Hypothalamus (tissue), 51 donors: ENCODE measurements at places on chromosomes 3 and 15.

GRCh38 chr15:43193710-43194109 is 8.5 kb downstream of the CCNDBP1 start:
- no peak for DNase-seq

GRCh38 chr3:30282154-30282696 is 324.2 kb upstream of the TGFBR2 start:
- DNase-seq = no peak

GRCh38 chr3:195302431-195302830 is 31.5 kb upstream of the XXYLT1 start:
- no peak for DNase-seq

DNA sequence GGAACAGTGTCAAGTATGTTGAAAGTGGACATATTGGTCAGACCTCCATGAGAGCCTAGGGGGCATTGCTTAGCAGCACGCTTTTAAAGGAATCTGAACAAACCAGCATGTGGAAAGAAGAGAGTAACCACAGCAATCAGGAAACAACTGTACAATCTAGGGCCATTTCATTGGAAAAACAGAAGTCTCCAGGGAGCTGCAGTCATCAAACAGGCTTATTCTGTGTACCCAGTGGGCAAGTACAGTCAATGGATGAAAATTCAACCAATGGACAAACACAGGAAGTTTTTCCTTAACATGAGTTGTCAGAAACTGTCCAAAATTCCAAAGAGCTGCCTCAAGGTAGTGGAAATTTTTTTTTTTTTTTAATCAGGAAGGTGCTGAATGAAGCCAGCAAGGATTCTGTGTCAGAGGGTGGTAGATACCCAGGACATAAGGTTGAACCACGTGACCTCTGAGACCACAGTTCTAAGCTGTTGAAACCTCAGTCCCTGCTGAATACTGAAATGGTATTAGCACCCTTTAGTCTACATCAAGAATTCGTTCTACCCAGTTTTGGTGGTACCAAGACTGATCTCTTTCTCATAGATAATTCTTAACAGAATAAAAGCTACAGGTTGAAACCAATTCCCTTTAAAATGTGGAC is 4.4 kb upstream of the DLG1 start:
- no peak for DNase-seq

GRCh38 chr3:8757551-8758518 is 11.6 kb downstream of the OXTR start:
- DNase-seq = no peak

GRCh38 chr3:143375698-143376097 is 256.1 kb downstream of the CHST2 start:
- no peak for DNase-seq

- no peak for DNase-seq
These were observed 12.3 kb downstream of the ABTB1 start for GRCh38 chr3:127684871-127685707.

- DNase-seq = no peak
These were observed 202.3 kb upstream of the STAC start for GRCh38 chr3:36178018-36178417.

- DNase-seq = no peak
These were observed 16.1 kb upstream of the GHSR start for GRCh38 chr3:172464306-172464705.

GRCh38 chr3:55873523-55874254 is 386.6 kb upstream of the WNT5A start:
- no peak for DNase-seq

GRCh38 chr3:111571907-111572460 is 23.2 kb downstream of the ZBED2 start:
- DNase-seq = no peak

DNA sequence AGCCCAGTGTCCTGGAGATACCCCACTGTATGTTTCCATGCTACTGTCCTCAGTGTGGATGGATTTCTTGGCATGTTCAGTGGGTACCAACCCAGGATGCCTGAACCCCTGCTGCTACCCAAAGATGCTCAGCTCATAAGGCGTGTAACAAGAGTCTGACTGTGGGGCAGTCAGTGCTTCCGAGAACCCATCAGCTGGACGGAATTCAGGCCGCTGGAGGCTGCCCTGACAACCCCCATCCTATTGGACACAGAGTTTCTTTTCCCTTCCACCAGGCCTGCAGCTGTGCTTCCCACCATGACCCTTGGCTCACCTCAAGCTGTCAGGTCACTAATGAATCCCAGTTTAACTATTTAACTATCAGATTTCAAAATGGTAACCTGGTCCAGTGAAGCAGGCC is 224.1 kb upstream of the FEZF2 start:
- no peak for DNase-seq

GRCh38 chr3:98874602-98875249 is 26.8 kb downstream of the DCBLD2 start:
- DNase-seq = no peak

DNA sequence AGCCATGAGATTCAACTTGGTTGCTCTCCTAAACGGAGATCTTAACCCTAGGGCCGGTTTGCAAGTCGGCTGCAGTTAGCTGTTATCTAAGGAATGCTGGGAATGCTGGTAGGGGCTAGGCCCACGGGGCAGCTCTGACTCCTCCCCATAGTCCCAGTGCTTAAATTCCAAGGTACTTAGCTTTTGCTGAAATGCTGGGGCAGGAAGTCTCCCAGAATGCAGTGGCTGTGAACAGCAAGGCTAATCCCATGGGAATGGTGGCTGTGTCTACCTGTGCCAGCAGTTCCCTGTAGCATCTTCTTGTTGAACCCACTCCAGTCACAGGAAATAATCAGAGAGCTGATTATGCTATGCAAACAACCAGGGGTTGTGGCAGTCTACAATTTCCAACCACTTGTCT is 102.5 kb upstream of the TJP1 start:
- DNase-seq = no peak

- no peak for DNase-seq
These were observed 27.6 kb upstream of the MYO1E start for GRCh38 chr15:59400103-59400813.

DNA sequence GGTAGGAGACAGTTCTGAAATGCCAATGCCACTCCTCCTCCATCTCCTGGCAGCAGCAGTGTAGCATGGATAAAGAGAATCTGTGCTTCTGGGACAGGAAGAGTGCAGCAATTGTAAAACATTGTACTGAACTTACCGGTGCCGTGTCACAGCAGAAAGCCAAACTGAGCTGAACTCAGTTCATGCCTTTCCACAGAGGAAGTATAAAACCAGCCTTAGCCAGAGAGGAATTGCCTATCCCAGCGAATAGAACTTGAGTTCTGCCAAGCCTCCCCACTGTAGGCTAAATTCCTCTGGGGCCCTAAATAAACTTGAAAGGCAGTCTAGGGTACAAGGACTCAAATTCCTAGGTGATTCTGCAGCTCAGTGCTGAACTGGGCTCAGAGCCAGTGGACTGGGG is 148.8 kb downstream of the SLC9A9 start:
- DNase-seq = no peak

DNA sequence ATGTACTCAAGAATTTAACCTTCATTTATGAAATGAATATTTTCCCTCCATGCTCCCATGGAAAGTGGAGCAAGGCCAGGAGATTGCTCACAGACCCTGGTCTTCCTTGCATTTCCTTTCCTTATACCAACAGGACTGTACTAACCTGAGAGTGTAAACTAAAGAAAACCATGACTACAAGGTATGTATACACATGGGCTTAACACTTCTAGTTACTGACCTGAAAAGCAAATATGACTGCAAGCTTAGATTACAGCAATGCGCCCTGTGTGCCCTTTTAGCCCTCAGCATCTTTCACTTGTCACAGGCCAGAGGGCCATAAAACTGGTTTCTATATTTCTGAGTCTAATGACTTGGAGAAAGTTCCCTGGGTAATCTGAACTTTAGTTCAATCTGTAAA is 52.1 kb downstream of the NEK10 start:
- no peak for DNase-seq

DNA sequence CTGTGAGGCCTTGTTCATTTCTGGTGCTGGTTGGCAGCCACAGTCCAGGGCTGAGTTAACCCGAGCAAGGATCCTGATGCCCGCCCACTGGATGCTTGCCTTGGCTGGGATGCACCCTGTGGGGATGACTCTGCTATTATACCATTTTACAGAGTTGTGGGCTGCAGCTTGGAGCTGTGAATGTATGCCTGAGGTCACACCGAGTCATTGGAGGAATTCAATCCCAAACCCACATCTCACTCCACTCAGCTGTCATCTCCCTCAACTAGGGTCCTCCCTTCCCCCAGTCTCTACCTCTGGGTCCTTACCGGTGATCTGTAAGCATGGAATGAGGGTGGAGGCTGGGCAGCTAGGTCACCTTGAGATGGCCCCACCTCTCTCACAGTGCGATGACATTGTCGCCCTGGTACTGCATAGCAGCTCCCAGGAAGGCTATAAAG is 22.1 kb downstream of the MAPKAPK3 start:
- DNase-seq = no peak

- no peak for DNase-seq
These were observed 644.2 kb downstream of the ROBO2 start for GRCh38 chr3:77684115-77684514.

DNA sequence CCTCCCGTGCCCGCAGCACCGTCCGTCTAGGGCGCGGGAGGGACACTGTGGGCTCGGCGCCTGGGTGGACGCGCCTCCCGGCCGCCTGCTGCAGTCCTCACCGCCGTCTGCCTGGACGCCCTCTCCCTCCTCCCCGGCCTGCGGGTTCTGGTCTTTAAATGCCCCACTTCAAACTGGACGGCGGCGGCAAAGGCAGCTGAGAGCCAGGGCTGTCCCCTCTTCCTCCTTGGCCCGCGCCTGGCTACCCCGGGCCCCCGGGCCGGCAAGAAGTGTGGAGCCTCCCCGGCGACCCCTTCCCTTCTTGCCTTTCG is 426 bp downstream of the CBLB start:
- DNase-seq = peak; percentile 49

GRCh38 chr15:25863111-25863967 is at the start of gene ATP10A:
Gene ATP10A, minus strand, starts transcription at chr15:25863327. Its CDS starts 231 bp downstream, at chr15:25863096.
- no peak for DNase-seq

GRCh38 chr15:63135804-63136203 is 14.1 kb downstream of the LACTB start:
- DNase-seq = no peak

GRCh38 chr3:18424729-18425640 is at the start of gene SATB1:
Gene SATB1, minus strand, starts transcription at chr3:18425339. Its CDS starts 4,372 bp downstream, at chr3:18420967.
- DNase-seq = peak; percentile 73

- DNase-seq = no peak
These were observed 189.8 kb downstream of the PLCL2 start for GRCh38 chr3:17074559-17074958.

GRCh38 chr15:33644304-33644703 is 324.0 kb upstream of the CHRM5 start:
- no peak for DNase-seq

- no peak for DNase-seq
These were observed 295.0 kb upstream of the MDFIC2 start for GRCh38 chr3:70607469-70607868.

DNA sequence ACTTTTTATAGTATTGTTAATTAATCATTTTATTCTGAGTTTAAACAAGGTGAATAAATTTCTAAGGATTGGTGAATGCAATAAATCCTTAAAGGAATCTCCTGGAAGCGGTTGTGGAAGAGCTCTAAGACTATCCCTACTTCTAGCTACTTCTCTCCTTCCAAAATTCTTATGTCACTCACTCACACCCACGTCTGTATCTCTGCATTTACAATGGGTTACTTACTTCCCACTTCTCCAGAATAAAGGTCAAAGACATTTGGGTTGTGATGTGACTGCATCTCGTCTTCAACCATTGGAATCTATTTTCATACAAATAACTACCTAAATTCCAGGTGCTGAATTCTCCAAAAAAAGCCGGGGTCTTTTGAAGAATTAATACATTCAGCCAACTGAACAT is 234.2 kb upstream of the MDFIC2 start:
- DNase-seq = no peak

GRCh38 chr3:123609063-123609462 is 24.2 kb upstream of the HACD2 start:
- no peak for DNase-seq

- peak; percentile 29 for DNase-seq
These were observed 13.5 kb downstream of the SLCO3A1 start for GRCh38 chr15:91866971-91867372.

DNA sequence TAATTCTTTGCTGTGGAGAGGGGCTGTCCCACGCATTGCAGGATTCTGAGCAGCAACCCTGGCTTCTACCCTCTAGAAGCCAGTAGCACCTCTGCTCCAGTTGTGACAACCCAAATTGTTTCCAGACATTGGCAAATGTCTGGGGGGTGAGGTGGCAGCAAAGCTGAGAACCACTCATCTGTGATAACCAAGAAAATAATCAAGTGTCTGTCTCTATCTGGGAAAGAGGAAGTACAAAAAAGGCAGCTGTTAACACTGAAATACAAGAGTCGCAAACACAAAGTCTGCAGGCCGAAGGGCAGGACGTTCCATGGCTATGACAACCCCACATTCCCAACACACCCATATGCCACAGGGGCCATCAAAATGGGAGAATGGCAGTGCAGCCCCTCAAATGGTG is 42.2 kb upstream of the GNB5 start:
- DNase-seq = no peak

DNA sequence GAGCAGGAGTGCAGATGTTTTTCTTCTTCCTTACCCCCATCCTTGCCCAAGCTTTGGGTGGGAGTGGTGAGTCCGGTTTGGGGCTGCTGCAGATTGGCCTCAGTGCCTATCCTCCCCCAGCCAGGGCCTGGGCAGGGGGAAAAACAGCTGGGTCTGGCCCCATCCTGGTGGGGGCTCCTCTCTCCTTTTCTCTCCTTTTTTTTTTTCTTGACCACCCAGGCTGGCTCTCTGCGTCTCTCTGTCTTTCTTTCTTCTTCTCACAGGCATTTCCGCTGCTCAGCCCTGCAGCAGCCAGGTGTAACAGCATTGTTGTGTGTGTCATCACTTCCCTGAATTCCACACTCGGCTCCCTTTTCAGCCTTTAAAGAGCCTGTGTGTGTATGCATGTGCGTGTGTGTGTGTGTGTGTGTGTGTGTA is 2.0 kb downstream of the FOXL2NB start:
- no peak for DNase-seq

DNA sequence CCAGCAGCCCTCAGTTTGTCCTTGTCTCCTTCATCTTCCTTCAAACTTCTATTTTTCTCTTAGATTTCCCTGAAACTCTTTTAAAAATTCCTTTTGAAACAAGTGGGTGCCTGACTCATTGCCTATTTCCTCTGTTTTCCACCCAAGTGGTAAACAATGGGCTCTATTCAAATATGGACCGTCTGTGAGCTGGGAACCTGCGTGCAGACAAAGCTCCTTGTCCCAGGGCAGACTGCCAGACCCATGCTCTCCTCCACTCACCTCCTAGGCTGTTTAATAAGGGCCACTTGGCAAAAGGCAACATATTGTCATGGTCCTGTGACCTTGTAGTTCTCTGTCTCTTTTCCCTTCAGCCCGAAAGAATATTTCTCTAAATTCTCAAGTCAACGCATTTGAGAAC is 332.7 kb upstream of the THBS1 start:
- DNase-seq = no peak

- DNase-seq = no peak
These were observed 5.9 kb downstream of the NUP210 start for GRCh38 chr3:13414040-13414729.
